ENCODE measurements at places on chromosomes 12 and 14.

DNA sequence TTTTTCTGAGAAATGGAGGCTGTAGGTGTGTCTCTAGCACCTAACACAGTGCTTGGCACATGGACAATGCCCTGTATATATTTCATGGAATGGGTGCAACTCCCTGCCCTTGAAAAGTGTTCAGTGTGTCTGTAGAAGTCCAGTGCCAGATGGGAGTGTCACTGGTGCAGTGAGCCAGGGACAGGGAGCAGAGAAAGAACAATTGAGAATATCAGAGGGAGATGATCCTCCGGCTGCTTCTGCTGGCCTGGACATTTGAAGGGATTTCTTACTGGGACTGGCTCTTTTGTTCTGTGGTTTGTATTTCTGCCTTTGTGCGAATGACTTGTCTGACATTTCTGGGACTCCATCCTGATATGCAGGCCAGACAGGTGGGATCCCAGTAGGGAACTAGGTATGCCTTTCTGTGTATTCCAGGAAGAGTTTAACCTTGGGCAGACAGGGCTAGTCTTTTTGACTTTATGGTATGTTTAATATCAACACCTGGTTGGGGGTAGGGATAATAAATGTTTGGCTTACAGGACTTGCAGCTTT lies 328.0 kb downstream of the NRXN3 start:
- DNase-seq: no peak

DNA sequence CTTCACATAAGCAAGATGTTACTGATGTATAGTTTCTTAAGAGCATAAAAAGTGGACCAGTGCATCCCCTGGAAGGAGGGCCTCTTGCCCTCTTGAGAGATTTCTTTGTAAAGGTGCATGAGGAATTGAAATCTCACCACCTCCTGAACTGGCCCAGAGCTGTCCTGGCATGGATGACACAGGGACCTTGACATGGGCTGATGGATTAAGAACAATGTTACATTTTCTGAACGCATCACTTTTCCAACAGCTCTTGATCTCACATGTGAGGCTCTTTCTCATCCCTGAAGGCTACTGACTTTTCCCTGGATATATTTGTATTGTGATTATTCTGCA lies 360.4 kb downstream of the RGS6 start:
- no peak for DNase-seq

- no peak for DNase-seq
These were observed 62.1 kb upstream of the KIF21A start for GRCh38 chr12:39505023-39505422.

- DNase-seq: no peak
These were observed 208.4 kb downstream of the C12orf75 start for GRCh38 chr12:105538880-105539279.

GRCh38 chr12:7116916-7117315 lies 7.9 kb upstream of the C1RL start:
- no peak for DNase-seq

DNA sequence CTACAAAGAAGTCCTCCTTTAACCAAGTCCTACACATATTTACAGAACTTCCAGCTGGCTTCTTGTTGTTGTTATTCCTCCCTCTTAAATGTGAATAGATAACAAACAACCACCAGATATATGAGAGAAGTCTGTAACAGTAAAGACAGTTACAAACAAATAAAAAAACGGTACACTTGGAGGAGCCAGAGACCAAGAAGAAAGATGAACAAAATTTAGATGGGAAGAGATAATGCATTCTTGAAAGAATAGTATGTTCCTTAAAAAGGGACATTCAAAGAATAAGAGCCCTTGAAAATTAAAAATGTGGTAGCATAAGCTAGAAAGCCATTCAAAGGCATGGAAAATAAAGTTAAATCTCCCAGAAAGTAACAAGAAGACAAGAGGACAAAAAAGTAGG lies 25.9 kb downstream of the SLCO1A2 start:
- DNase-seq: no peak

GRCh38 chr12:53585448-53586125 lies 40.6 kb downstream of the ATF7 start:
- no peak for DNase-seq

DNA sequence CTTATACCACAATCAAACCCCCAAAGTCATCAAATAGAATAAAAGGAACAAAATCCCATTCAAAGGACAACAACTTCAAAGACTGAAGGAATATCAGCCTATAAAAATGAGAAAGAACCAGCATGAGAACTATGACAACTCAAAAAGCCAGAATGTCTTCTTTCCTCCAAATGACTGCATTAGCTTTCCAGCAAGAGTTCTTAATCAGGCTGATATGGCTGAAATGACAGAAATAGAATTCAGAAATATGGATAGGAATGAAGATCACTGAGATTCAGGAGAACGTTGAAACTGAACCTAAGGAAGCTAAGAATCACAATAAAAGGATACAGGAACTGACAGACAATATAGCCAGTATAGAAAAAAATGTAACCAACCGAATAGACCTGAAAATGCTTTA lies 109.5 kb downstream of the SINHCAF start:
- no peak for DNase-seq

- DNase-seq: no peak
These were observed 66.6 kb downstream of the MON2 start for GRCh38 chr12:62533087-62533754.

DNA sequence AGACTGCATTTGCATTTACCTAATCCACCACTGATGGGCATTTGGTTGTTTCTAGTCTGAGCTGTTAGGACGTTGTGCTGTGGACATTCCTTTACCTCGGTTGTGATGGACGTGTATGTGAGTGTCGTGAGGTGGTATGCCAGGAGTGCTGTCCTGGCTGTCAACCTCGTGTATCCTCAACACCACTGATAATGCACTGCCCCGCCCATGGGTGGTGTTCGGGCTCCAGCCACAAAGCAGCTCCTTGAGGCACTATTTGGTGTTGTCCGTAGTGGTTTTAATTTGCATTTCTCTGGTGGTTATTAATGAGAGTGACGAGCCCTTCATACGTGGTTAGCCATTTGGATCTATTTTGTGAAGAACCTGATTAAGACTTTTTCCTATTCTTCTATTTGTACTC lies 87.6 kb downstream of the PPP2R5C start:
- no peak for DNase-seq

DNA sequence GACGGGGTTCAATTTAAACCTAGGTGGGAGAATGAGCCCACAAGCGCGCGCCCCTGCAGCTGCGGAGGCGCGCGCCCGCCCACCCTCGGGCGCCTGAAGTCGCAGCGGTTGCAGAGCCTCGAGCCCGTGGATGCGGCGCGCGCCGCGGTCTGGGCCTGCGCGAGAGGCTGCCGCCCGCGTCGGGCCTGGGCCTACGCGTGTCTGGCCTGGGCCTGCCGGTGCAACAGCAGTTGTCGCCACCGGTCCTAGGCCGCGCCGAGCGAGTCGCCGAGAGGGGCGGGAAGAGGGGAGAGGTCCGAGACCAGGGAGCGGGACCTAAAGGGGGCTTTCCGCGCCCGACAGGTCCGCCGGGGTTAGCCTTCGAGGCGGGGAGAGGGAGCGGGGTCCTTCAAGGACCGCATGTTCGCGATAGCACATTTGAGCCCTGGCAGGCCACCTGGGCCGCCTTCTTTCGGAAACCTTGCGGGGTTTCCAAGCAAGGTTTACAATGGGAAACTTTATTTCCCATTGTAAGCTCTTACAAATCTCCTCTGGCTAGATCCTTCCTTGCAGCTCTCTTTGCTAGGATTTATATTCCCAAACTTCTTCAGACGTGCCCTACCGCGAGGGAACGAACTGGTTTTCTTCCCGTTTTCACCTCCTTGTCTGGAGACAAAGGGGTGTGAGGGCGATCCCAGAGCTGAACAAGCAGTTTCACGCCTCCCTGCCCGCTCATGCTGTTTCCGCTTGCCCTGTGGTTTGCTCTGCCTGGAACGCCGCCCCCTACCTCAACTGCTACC lies 6.8 kb downstream of the SIX6 start:
- no peak for DNase-seq
